ENCODE measurements at places on chromosomes 4 and X. TPM values are rescaled to one million over a fixed set of nuclear protein-coding genes. Genes with fewer than 3 reads are reported as not detected.

The GPC4 gene
- polyA plus RNA-seq = 1.6 TPM

The TMEM35A gene
- 0.39 TPM for polyA plus RNA-seq

The TLR2 gene
- polyA plus RNA-seq = 1.6 TPM

The PLS3 gene
- 103 TPM for polyA plus RNA-seq

The SRD5A3 gene
- 22.4 TPM for polyA plus RNA-seq

The DCHS2 gene
- polyA plus RNA-seq = 0.02 TPM

The ABLIM2 gene
- polyA plus RNA-seq = 14.4 TPM

The CLDN34 gene
- 0.15 TPM for polyA plus RNA-seq

The ARHGAP36 gene
- polyA plus RNA-seq = not detected

The DOK7 gene
- 0.29 TPM for polyA plus RNA-seq

The AKAP4 gene
- polyA plus RNA-seq = not detected

The NLGN3 gene
- polyA plus RNA-seq = 0.19 TPM

The CXorf49 gene
- polyA plus RNA-seq = not detected

The MAP9 gene
- polyA plus RNA-seq = 0.69 TPM

The ANXA10 gene
- polyA plus RNA-seq = 0.51 TPM

The HTN1 gene
- polyA plus RNA-seq = not detected

The KLHL13 gene
- polyA plus RNA-seq = 1.6 TPM

The UGT2B15 gene
- 0.06 TPM for polyA plus RNA-seq

The ADH1C gene
- 1.7 TPM for polyA plus RNA-seq

Data from esophagus (tissue), 2 donors.